Choroid plexus epithelial cell (primary cell): ENCODE measurements at places on chromosomes 5 and 9.

DNA sequence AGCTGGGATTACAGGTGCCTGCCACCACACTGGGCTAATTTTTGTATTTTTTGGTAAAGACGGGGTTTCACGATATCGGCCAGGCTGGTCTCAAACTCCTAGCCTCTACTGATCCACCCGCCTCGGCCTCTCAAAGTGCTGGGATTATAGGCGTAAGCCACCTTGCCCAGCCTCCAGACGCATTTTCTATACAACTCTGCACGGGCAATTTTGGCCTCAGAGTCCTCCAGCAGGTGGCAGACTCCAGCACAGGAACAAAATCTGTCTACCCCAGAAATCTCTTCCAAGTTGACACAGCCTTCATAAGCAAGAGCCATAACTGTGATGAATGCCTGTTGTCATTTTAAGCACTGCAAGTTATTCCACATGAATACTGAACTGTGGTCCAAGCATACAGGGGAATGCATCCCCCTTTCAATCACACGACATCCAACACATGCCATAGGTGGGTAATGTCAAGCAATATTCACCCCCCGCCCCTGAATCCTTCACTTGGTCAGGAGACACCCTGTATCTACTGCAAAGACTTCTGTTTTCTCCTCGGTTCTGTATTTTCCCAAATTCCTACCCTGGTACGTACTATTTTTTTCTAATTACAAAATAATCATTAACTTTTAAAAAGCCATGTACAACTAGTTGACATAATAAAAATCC, 50.8 kb downstream of the ALDH7A1 start:
- DNase-seq = peak; percentile 74

GRCh38 chr5:150158170-150158949, 2.7 kb upstream of the PDGFRB start:
- DNase-seq = peak; percentile 59

GRCh38 chr5:40333459-40334241, 346.1 kb upstream of the PTGER4 start:
- DNase-seq = peak; percentile 50

DNA sequence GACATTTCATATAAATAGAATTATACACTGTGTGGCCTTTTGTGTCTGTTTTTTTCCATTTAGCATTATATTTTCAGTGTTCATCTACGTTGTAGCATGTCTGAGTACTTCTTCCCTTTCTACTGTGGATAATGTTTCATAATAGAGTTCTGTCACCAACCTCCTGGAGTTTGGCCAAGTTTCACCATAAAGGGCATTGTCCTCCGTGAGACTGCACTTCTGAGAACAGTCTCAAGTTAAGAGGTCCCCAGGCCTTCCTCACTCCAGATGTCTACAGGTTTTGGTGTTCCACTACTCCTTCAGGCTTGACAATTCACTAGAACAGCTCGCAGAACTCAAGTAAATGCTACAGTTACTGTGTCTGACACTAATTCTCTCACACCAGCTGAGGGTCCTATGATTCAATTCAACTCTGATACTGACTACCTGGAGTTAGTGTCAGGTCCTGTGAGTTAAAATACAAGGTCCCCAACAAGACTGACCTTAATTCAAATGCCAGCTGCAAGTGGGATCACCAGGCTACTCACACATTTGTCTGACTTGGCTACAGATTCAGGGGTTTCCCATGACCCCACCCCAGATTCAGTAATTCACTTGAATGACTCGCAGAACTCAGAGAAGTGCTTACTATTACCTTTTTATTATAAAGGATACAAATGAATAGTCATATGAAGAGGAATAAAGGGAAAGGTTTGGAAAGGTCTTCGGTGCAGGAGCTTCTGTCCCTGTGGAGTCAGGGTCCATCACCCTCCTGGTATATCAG, 31.1 kb downstream of the SLC35A4 start:
- no peak for DNase-seq

DNA sequence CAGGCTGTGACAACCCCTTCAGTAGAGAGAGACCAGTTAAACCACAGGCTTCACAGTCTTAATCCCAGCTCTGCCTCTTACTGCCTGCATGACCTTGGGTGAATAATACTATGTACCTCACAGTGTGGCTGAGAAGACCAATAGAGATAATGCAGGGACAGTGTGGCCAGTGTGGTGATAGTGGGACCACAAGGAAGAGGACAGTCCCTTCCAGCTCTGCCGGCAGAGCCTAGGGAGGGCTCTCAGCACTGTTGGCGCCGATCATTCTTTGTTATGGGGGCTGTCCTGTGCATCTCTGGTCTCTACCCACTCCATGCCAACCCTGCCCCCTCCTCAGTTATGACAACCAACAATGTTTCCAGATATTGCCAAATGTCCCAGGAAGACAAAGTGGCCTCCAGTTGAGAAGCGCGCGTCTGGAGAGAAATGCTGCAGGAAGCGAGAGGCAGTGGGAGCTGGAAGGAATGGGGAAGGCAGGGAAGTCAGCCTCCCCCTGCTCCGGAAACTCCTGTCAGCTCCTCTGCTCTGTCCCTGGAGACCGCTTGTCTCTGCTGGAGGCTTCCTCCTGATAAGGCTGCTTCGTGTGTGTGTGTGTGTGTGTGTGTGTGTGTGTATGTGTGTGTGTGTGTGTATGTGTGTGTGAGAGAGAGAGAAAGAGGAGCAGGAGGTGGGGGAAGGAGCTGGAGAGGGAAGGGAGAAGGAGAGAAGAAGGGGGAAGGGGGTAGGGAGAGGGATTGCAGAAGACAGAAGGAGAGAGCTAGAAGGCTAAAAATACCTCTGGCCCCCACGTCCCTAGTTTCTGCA, 31.8 kb upstream of the FABP6 start:
- peak; percentile 91 for DNase-seq

DNA sequence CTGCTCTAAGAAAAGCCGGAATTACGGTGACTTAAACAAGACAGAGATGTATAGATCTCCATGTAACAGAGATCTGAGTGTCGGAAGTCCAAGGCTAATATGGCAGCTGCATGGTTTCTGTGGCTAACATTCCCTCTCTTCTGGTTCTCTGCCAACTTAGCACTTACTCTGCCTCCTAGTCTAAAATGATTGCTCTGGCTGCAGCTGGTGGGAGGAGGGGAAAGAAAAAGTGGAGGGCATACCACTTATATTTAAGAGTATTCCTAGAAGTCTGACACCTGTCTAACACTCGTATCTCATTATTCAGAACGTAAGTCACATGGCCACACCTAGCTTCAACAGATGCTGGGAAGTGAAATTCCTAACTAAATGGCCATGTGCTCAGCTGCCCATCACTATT, 551.5 kb upstream of the TLE4 start:
- DNase-seq = no peak

- no peak for DNase-seq
Measured at GRCh38 chr5:68215898-68216244, 315 bp downstream of the PIK3R1 start.

- DNase-seq = no peak
Measured at GRCh38 chr5:74413403-74414048, 227.0 kb downstream of the ENC1 start.

DNA sequence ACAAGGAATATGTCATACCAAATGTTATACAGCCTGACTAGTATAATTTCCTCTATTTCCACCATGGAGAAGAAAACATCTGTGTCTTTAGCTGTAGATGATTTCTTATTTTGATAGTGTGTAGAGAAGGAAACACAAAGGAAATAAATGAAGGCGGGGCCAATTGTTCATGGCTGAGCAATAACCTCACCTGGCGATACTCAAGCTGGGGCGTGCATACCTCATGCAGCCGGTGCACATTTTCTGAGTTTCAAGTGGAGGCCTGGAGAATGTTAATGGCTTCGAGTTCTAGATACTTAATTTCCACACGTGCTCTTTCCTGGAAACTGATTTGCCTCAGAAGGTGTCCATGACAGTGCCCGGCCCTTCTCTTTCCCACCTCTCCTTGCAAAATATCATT, 127.4 kb upstream of the TAF11L2 start:
- no peak for DNase-seq

GRCh38 chr9:127525401-127526188, 74.3 kb downstream of the LRSAM1 start:
- peak; percentile 80 for DNase-seq

DNA sequence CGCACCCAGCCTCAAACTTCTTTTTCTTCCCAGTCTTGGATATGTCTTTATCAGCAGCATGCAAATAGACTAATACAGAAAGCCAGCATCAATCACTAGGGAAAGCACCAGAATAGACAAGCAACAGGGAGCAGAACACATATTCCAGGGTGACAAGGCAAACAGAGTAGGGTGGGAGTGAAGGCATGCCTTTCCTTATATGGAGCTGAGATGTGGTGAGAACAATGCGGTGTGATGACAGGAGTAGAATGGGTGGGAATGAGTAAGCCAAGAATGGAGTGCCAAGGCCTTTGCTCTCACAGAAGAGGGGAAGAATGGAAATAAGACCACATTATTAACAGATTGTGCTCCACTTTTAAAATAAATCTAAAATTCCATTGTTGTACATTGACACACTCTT, 115.6 kb downstream of the CETN3 start:
- peak; percentile 24 for DNase-seq

- DNase-seq = peak; percentile 96
Measured at GRCh38 chr9:86783884-86784283, 163.4 kb downstream of the GAS1 start.

DNA sequence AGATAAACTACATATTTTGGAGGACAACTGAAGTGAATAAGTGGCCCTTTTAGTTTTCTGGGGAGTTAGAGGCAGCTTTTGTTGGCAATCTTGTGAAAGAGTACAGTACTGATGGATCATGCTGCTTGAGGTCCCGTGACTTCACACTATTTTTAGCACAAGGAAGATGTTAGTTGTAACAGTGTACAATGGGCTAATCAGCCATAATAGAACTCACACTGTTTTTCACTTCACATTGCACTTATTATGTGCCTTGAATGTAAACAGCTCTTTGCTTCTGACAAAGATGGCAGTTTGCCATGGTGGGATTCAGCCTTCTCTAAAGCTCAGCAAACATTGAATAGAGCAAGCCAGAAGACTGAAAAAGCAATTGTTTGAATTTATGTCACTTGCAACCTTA, 176.7 kb upstream of the ZNF608 start:
- DNase-seq = peak; percentile 62

DNA sequence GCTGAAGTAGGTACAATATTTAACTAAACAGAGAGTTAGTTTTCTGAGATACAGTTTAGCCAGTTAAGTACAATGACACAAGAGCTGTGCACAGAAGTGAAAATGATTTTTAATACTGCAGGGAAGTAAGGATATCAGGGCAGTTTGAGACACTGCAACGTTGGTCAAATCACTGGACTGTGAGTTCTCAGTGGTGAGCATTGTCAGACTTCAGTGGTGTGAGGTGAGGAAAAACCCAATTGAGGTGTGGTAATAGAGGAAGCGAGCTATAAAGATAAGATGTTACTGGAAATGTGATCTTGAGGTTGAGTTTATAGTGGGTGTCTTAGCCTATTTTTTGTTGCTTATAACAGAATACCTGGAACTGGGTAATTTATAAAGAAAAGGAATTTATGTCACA, 12.8 kb upstream of the FBXL7 start:
- no peak for DNase-seq

DNA sequence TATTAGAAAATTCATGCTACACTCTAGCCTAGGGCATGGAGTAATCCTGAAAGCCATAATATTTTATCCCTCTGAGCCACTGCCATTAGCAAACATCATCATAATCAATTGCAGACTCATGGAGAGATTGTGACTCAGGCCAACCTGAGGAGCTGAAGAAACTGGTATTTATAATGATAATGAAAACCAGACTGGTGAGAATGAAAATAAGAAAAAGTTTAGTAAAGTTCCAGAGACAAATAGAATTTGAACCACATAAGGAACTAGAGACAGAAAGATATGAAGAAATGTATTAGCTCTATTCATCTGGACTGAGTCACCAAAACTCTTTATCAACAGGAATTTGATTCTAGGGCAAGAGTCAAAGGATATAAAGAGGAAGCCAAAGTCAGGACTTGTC, 158.7 kb downstream of the DRD1 start:
- DNase-seq = no peak

DNA sequence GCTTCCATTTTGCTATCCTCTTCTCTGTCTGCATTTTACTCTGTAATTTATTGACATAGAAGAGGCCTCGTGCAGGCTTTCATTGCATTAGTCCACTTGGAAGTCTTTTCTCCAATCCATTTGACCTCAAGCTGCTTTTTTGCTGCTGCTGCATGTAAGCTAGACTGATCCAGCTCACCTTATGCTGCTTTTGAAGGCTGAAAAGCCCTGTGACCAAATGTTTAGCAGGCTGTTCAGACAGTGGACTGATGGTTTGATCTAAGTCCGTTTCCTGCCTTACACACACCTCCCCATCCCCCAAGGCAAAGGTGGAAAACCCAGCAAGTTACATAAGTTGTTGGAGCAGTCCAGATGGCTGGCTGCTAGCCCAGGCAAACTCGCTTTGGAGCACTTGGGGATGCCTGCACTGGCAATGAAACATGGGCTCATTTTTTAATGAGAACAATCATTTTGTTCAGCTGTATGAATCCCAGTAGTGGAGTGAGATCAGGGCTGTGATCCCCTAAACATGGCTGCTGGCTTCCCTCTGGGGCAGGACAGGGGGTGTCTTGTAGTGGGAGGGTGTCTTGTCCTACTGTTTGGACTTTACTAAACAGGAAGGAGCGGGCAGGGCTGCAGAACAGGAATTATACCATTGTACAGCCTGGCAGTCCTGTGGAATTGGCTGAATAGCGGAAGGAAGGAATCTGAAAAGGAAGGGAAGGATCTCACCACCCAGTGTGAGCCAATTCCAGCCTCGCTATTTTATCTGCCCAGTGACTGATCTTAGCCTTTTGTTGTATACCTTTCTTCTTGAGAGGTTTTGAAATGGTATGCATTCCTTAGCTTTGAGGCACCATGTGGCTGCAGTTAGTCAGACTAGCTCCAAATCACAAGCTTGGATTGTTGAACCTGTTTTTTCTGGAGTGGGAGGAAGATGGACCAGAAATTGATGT, 212.0 kb downstream of the ARHGAP26 start:
- peak; percentile 84 for DNase-seq

DNA sequence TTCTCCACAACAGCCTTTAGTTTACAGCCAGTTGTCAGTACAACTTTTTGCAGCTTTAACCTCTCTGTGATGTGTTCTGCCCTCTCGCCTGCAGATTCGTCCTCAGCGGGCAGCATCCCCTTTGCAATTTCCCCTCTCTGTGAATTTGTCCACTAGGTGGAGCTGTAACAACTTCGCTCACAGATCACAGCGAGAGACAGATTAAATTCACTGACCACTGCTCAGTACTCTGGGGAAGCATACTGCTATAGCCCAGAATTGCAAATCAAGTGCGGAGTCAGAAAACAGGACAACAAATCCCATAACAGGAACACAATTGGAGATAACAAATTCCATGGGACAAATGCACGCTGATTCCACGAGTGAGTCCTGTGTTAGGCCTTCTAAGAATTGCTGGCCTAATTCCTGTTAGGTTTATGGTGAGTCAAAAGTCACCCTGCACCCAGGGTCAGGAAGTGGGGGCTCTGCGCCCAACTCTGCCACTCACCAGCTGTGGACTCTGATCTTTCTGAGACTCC, 2124.9 kb downstream of the MAT2B start:
- DNase-seq = peak; percentile 74

GRCh38 chr9:98973171-98973570, 29.5 kb downstream of the COL15A1 start:
- DNase-seq = no peak

GRCh38 chr9:37990404-37991015, 78.5 kb downstream of the SHB start:
- no peak for DNase-seq
